Stimulated activated CD8-positive, alpha-beta memory T cell treated with anti-CD3 and anti-CD28 coated beads, Interleukin-4, amount 100 ng/mL, for 1 hour (primary cell): ENCODE measurements at places on chromosomes 12 and 14.

- no peak for DNase-seq
Measured at GRCh38 chr14:69014829-69015259, 35.7 kb upstream of the ACTN1 start.

DNA sequence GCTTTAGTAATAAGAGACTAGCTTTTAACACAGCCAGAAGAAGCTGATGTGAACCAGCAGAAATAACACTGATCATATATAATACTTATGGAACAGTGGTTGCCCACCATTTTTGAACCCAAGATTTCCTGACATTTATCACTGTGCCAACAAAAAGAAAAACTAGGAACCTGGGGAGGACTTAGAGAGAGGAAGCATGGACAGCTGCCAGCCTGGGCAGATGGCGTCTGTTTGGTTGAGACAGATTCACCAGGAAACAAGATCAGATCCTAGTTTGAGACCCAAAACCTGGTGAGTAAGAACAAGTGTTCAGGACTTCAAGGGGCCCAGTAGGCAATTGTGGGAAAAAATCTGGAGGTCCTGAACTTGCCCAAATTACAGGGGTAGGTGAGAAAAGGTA lies 95.3 kb downstream of the BICD1 start:
- no peak for DNase-seq

- no peak for DNase-seq
Measured at GRCh38 chr14:48563489-48563888, 888.1 kb upstream of the MDGA2 start.

- DNase-seq: no peak
Measured at GRCh38 chr14:77421201-77421600, 2.1 kb downstream of the NOXRED1 start.

GRCh38 chr14:94046696-94047250 lies 20.6 kb downstream of the OTUB2 start:
- DNase-seq: no peak

DNA sequence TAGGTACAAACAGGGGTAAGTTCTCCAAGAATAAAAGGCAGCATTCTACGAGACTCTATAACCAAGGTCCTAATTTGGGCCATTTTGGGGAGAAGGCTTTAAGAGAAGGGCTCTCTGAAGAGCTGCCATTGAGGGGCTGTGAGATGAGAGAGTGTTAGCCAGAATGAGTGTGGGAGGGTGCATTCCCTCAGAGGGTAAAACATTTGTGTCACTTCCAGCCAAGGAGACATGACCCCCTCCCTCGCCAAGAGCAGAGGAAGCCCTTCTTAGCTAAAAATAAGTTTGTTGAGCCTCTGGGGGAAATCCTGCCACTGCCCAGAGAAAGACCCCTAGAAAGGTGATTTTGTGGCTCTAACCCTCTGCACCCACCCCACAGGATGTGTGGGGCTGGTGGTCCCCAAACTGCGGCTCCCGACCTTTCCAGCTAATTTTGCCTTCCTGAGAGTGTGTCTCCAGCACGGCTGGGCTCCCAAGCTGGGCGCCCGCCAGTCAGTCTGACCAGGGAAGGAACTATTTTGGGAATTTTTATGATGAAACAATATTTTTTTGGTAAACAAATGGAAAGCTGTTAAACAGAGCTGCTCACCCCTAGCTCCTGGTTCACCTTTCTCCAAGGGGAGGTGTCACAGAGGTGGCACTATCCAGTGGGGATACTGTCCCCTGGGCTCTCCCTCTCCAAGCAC lies 65.9 kb upstream of the JDP2 start:
- DNase-seq: no peak

DNA sequence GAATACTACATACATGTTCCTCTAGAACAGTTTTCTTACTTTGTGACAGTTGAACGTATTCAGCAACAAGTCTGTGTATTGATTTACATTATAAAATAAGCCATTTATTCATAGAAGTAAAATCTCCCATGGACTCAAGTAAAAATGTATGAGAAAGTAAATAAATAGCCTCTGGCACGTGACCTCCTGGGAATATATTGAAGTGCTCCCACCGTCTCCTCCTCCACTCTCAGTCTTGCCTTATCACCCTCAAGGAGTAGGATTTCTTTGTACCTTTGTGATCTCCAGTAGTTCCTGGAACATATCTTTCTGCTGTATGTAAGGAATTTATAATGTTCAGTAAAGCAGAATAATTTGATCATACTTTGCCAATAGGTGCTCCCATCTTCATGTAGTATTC lies 90.9 kb downstream of the DIP2B start:
- no peak for DNase-seq

DNA sequence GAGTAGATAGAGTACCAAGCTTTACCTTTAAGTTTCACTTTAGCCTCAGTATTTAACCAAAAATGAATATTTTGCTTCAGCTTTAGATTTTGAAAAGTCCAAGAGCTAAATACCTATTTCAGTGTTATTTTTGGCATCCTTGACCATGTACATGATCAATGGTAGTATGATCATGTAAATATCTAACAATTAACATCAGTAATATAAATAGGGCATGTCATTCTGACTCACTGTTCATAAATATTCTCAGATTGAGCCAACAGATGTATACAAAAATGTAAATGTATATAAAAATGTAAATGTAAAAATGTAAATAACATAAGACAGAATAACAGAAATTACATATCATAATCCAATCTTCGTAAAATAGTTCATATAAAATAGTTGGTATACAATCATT lies 15.3 kb upstream of the NOXRED1 start:
- DNase-seq: no peak

- DNase-seq: no peak
Measured at GRCh38 chr12:78746001-78746400, 118.6 kb upstream of the SYT1 start.

DNA sequence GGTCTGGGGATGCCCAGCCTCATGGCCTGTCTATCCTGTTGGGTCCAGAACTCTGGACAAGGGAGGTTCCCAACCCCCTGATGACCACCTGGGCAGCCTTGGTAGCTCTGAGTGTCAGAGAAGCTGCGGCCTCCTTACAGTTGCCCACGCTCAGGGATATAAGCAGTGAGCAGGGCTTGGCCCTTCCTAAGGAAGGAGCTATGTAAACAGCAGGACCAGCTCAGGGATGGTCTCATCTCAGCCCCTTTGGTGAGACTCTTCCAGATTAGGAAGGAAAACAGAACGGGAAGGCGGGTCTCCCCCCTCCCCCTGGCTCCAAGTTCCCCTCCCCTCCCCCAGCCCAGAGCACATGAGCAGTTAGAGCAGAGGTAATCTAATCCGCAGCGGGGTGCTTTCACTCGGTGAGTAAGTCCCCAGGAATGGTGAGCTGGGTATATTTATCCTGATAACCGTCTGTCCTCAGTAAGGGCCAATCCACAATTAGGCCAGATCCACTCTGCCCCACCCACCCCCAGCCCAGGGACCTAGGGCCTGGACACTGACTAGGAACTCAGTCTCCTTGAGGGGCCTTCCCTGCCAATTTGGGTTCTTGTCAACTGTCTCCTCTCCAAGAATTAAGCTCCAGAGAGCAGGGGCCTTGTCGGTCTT lies 29.5 kb upstream of the RPLP0 start:
- DNase-seq: no peak

- no peak for DNase-seq
Measured at GRCh38 chr12:10301103-10301502, 6.6 kb upstream of the KLRD1 start.

- no peak for DNase-seq
Measured at GRCh38 chr12:60223242-60223641, 627.4 kb downstream of the SLC16A7 start.

- no peak for DNase-seq
Measured at GRCh38 chr14:103434868-103435442, 49.7 kb downstream of the MARK3 start.

GRCh38 chr14:24435192-24435810 lies 5.5 kb downstream of the KHNYN start:
- no peak for DNase-seq

DNA sequence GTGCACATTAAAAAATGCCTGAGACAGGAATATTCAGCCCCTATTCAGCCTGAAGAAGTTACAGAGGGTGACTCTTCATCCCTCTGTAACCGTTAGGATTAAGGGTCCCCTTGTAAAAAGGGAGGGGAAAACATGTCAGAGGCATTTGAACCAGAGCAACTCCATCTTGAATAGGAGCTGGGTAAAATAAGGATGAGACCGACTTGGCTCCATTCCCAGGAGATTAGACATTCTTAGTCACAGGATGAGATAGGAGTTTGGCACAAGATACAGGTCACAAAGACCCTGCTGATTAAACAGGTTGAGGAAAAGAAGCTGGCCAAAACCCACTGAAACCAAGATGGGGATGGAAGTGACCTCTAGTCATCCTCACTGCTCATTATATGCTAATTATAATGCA lies 19.9 kb upstream of the MDM1 start:
- DNase-seq: no peak

DNA sequence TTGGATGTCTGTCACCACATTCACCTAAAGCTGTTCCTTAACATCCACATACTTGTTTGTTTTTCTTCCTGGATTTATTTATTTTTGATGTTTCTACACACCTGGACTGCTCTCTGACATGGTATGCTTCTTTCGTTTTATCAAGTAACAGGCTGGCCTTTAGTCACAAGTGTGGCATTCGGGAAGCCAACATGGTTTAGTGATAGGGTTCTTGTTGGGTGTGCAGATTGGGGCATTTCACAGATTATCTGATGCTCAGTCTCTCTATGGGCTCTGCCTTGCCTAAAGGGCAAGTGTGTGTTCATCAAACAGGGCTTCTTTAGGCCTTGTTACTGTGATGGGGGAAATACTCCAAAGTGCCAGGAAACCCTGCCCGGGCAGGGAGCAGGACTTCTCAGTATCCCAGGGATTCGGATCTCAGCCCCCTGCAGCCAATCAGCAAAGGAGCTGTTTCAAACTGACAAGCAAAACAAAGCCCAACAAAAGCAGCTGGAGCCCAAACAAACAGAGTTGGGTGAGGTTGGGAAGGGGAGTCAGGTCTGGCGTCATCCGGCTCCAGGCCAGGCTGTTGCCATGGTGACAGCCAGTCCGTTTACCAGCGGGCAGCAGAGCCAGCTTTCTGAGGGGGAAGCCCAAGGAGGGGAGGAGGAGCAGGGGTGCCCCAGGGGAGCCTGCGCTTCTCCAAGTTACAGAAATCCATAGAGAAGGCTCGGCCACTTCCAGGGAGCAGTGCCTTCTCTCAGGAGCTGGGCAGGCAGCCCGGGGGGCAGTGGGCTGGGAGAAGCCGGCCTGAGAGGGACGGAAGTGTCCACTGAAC lies 31.9 kb downstream of the FOS start:
- DNase-seq: no peak

GRCh38 chr12:87136330-87136976 lies 880.3 kb upstream of the MGAT4C start:
- DNase-seq: no peak

DNA sequence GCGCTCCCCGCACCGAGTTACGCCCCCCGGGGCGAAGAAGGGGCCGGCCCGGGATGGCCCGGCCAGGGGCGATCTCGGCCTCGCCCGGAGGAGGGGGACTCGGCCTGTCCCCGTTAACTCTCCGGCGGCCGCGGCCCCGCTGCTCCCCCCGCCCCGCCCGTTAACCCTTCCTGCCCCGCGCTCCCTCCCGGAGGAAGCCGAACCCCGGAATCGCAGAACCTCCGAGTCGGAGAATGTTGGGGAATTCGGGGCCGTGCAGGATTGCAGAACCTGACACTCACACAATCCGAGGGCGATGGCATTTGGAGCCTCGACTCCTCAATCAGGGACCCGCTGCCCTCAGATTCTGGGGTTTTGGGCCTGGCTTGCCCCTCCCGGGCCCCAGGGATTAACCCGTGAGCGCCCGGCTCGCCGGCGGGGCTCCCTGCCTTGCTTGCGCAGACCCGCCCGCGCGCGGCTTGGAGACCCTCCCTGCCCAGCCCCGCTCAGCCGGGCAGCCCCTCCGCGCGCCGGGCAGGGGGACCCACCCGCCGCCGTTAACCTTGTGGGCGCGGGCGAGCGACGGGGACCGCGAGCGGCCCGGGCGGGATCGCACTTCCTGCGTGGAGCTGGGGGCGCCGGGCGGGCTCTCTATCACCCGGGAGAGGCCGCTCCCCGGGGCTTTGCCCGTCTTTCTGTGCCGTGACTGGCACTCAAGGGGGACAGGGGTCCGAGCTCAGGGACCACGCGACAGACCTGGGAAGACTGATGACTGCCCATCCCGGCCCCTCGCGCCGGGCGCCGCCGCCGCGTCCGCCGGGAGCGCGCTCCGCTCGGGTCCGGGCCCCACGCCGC lies 18.8 kb downstream of the BEGAIN start:
- no peak for DNase-seq

- no peak for DNase-seq
Measured at GRCh38 chr14:51248016-51248987, 8.3 kb downstream of the TMX1 start.

GRCh38 chr14:22518073-22518472 lies 71.0 kb downstream of the DAD1 start:
- no peak for DNase-seq

GRCh38 chr14:40393143-40393542 lies 960.9 kb upstream of the FBXO33 start:
- no peak for DNase-seq

DNA sequence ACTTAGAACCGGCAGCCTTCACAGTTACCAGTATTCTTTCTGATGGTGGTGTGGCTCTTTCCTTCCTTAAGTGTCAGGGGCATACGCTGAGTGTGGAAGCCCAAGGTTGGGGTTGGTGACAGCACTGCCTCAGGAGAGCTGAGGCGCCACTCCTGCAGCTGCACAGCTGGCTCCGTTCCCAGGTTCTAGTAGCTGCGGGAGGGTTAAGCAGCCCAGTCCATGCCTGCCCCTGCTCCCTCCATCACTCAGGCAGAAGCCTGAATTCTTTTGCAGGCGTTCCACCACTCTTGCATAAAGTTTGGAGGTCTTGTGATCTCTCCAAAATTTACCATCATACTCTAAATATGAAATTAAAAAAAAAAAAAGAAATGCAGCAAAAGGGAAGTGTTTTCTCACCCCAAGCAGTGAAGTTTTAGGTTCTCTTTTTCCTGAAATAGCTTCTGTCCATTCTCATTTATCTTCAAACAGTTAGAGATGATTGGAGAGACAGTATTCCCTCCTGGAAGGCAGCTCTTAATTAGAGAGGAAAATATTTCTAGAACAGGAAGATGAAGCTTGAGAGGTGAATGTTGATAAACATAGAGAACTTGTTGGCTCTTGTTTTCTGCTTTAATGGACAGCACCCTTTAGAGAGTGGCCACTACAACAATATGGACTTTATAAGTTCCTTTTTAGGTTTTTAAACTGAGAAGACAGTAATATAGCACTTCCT lies 136.1 kb downstream of the FGD4 start:
- no peak for DNase-seq

DNA sequence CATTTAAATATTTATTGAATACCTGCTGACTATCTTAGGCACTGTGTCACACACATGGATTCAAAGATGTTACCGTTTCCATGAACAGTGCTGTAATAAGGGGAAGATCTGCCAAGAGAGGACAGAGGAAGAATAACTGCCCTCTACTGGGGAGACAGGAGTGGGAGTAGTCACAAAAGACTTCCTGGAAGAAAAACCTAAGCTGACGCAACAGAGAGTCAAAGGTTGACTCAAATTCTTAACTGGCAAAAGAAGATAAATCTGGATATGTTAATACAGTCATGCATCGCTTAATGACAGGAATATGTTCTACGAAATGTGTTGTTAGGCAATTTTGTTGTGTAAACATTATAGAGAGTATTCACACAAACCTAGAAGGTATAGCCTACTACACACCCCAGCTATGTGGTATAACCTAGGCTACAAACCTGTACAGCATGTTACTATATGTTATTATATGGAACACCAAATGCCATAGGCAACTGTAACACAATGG lies 51.5 kb downstream of the DCAF5 start:
- DNase-seq: no peak

- DNase-seq: no peak
Measured at GRCh38 chr12:104974626-104975290, 11.4 kb upstream of the NOPCHAP1 start.

GRCh38 chr12:124548854-124549378 lies 18.5 kb downstream of the NCOR2 start:
- DNase-seq: no peak

- DNase-seq: no peak
Measured at GRCh38 chr12:117441751-117442150, 80.3 kb upstream of the NOS1 start.
